ENCODE measurements at places on chromosomes 4 and X. TPM values are rescaled to one million over a fixed set of nuclear protein-coding genes. Genes with fewer than 3 reads are reported as not detected.

Gene MAGEC1
- total RNA-seq, result not detected

Gene HSFX2
- not detected for total RNA-seq

Gene MAGEB10
- not detected for total RNA-seq

Gene DMP1
- not detected for total RNA-seq

Gene PLAC1
- not detected for total RNA-seq

Gene STPG2
- under 0.01 TPM for total RNA-seq

Gene GYPB
- total RNA-seq, result not detected

Gene MAGEA11
- not detected for total RNA-seq

Gene FGD1
- total RNA-seq, result 6.0 TPM

Gene GDPD2
- total RNA-seq, result not detected

Gene EDA
- total RNA-seq, result 2.3 TPM

Gene MAGEA2B
- not detected for total RNA-seq

Gene ASB12
- total RNA-seq, result not detected

Gene NDNF
- total RNA-seq, result not detected

Gene DGAT2L6
- not detected for total RNA-seq

Gene AMBN
- total RNA-seq, result not detected

Gene SPANXC
- not detected for total RNA-seq

Gene STK32B
- 26.8 TPM for total RNA-seq

Gene SMIM10L2A
- 1.3 TPM for total RNA-seq

Gene NPY5R
- total RNA-seq, result not detected

Gene TRPC5OS
- not detected for total RNA-seq

Gene CCDC160
- not detected for total RNA-seq

Gene YIPF6
- 30.4 TPM for total RNA-seq

Gene ARL9
- 0.33 TPM for total RNA-seq

Gene IL2RG
- not detected for total RNA-seq

Gene SLIT2
- total RNA-seq, result 1.6 TPM

Gene CTPS2
- 15.2 TPM for total RNA-seq

Gene CLGN
- total RNA-seq, result 0.67 TPM

Gene RBM46
- 0.10 TPM for total RNA-seq

Gene ARAP2
- total RNA-seq, result not detected

Gene ZCCHC18
- 2.7 TPM for total RNA-seq

Gene CXXC4
- under 0.01 TPM for total RNA-seq

Gene SORBS2
- total RNA-seq, result 191 TPM

Gene P2RY4
- 0.10 TPM for total RNA-seq

Gene GABRA4
- not detected for total RNA-seq

Gene TASL
- not detected for total RNA-seq

Gene ZDHHC15
- 0.33 TPM for total RNA-seq

Gene RHOXF1
- total RNA-seq, result not detected

Gene NDP
- total RNA-seq, result 0.48 TPM

Gene S100G
- not detected for total RNA-seq
